GM12892 (cell line): ENCODE measurements at places on chromosomes 4 and X.

- DNase-seq = no peak
These were observed 30.9 kb downstream of the FAM9C start for GRCh38 chrX:13013363-13014110.

DNA sequence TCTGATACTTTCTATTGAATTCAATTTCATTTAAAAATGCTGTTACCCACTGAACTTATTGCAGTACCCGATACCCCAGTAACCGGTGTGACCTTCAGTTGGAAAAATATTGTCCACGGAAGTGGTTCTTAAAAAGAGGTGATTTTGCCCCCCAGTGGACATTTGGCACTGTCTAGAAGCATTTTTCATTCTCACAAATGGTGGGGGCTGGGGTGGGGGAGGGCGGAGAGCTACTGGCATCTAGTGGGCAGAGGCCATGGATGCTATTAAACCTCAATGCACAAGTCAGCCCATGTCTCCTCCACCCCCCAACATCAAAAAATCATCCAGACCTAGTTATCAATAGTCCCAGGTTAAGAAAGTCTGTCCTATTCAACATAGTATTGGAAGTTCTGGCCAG is 19.6 kb upstream of the CHM start:
- DNase-seq = no peak

DNA sequence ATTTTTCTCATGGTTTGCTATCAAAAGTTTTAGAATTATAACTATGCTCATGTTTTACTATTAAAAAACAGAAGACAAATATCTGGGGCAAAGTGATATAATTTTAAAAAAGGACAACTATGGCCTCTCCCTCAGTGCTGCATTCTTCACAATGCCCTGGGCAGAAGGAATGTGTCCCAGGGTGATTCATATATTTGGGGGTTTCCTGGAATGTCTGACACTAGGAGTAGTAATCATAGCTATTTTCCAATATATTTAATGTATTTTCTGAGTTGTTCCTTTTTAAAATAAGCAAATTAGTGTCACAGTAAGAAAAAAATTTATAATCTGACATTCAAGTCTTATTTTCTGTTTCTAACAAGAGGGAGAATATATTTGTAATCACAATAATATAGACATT is 281.7 kb downstream of the UNC5C start:
- no peak for DNase-seq

GRCh38 chrX:125420809-125421208 is 101.1 kb downstream of the TEX13C start:
- no peak for DNase-seq

DNA sequence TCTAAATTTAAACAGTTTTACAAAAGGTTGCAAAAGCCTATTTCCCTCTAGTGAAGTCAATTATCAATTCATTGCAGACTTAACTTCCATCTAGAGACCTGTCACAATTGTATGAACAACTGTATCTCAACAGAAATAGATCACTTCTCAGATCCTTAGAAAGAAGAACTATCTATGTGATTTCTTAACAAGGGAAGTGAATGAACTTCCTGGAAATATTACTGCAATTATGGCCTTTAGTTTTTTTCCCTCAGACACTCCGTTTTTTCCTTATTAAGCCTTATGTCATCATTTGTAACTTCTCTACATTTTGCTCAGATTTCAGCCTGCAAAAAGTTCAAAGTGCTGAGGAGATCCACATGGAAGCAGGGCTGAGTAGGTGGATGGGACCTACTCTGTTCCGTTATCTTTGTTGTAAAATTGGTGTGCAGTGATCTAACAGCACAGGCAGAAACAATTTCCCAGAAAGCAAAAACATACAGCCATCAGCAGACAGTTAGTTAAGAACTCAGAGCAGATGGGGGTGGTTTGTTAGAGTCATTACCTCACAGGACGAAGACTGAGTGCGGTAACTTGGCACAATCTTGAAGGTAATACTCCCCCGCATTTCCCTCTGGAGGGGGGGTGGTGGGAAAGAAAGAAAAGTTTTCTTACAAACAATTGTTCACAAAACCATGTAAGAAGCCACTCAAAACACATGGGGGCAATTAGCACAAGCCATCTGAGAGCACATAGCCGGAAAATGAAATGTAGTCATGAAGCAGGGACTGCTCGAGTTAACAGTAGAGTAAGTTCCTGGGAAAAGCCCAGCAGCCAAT is 112.3 kb downstream of the NYX start:
- no peak for DNase-seq

GRCh38 chrX:15298780-15299179 is 16.7 kb downstream of the ASB11 start:
- no peak for DNase-seq

- no peak for DNase-seq
These were observed 485 bp downstream of the AADAT start for GRCh38 chr4:170089274-170089667.

- DNase-seq = no peak
These were observed 68.8 kb downstream of the MAML3 start for GRCh38 chr4:140085062-140085622.

DNA sequence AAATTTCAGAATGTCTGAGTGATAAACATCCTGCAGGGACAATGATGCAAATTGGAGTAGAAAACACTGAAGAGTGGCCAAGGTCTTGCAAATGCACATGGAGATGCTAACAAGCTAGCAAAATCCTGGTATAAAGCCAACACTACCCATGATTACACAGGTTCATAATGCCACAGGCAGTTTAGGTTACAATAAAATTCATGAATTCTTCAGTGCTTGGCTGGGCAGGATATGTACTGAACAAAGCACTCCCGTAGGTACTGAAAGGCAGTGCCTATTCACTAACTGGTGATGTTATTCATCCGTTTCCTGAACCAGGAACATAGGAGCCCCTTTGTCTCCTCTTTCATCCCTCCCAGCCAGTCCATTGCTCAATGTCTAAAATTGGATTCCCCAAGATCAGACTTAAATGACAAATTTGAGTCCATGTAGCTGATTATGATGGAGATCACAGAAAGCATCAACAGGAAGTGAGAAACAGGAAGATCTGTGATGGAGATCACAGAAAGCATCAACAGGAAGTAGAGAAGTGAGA is 244.5 kb downstream of the DMD start:
- no peak for DNase-seq

DNA sequence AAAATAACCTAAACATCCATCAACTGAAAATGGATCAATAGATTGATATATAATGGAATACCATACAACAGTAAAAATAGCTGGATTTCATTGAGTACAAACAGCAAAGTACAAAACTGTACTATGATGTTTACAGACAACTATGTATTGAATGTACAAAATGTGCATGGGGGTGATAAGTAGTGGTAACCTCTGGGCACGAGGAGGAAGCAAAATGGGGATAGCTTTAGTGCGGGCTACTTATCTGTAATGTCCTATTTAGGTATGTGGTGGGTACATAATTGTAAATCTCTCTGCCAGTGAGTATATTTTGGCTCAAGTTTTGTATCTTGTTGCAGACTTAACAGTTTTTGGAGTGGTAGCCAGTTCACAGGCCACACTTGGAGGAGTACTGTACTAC is 123.6 kb downstream of the STAG2 start:
- no peak for DNase-seq

DNA sequence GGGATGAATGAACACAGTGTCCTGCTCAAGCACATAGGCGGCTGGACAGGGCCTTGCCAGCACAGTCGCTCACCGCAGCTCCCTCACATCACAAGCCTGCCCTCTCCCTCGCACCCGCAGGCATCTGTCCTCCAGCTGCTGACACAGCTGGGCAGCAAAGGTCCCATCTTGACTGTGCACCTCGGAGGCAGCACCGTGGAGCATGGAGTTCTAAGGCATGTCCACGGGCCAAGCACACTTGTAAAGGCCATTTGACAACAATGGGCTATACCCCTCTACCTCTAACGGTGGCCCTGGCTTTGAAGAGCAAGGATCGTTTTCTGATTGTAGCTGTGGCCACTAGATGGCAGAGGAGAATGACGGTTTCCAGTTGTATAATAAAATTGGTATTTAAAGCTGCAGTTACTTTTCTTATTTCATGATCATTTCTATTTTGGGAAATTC is 53.8 kb downstream of the APLN start:
- no peak for DNase-seq
